ENCODE measurements at places on chromosomes 13 and 19.

DNA sequence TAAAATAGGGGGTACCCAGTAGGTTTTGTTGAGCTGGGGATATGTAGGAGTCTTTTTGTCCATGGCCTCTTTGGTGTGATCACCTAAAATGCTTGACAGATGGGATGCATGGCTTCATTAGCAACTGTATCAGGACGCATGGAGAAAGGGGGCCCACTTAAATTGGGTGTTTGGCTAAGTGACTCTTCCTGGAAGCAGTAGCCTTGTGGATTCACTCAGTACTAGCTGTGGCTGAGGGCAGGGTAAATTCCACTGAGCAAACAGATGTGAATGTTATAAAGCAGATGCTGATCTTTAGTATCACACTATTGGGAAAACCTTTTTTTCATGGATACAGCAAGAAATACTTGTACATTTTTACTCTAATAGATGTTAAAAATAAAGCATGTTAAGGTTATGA lies 140.0 kb downstream of the FGF14 start:
- no peak for DNase-seq

DNA sequence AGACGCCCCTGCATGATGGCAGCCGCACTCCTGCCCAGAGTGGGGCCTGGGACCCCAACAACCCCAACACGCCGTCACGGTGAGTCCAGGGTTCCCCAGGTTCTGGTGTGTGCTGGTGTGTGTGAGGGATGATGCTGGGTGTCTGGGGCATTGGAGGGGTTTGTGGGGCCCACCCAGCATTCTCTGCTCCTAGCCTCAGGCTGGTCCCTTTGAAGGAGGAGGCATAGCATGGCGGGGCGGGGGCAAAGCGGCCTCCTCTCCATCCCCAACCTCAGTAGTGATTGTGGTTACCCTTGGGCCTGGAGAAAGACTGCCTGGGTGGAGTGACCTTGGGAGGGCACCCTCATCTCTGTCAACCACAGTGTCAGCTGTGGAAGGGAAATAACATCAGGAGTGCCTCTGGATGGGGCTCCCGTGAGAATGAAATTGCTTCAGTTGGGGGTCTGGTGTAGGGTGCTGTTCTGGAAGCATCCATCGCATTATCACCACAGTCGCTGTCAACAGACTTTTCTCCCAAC lies 7.1 kb upstream of the TIMM50 start:
- DNase-seq, result no peak

DNA sequence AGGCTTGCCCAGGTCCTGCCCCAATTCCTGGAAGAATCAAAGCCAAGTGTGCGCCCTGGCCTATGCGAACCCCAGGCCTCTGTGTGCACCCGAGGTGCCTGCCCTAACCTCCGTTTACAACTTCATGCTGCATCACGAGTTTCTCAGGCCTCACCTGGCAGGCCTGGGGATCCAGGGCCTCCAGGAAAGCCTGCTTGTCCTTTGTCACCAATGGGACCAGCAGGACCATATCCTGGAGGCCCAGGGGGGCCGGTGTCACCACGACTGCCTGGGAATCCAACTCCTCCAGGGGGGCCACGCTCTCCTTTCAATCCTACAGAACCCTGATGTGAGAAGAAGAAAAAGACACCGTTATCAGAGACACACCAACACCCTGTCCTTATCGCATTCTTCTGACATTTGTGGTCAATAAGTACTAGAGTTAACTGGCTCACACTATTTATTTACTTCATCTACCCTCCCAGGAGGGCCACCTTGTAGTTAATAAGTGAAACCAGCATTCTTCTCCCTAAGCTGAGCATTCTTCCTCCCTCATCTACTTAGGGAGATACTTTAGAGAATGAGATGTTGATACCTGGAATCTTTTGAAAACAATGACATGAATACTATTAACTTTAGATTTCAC lies 120.6 kb downstream of the COL4A1 start:
- DNase-seq, result no peak

DNA sequence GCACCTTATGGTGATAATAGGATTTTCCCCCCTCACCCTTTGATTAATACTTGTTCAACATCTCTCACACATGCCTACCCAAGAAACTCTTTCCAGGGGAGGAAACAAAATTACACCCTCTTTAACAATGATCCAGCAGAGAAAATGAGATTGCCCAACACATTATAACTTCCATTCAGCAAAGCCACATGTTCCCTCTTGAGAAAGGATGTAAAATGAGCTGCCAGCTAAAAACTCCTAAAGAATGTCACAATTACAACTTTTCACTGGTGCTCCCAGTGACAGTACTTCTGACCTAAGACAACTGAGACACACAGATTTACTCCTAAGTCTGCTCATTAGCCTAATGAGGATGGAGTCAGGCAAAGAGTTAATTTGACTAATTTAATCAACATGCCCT lies 621.4 kb downstream of the DIAPH3 start:
- DNase-seq, result no peak

DNA sequence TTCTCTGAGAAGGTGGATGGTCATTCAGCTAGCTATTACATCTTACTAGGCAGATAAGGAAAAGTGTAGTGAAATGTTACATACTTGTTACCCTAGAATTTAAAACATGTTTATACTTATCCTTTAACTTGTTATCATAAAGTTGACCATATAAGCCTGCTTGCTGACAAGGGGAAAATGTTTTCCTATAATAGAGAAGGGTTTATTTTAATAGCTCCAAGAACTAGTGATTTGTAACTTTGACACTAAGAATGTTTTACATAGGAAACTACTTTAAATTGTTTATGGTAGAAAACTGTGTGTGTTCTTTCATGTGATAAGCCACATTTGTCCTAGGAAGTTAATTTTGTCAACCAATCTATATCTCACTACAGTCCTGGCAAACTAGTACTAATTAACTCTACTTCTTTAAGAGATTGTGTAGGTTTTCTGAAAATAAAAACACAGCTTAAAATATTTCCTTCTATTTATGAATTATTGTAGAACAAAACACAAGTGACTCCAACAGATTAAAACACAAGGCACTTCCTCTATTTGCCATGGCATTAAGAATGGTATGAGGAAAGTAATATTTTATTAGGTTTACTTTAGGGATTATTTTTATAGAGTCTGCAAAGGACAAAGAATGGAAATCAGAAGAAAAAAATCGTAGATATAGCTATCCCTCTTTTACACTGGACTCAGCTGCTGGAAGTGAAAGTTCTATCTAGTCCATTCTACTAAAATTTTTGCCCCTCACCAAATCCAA lies 233.3 kb upstream of the NBEA start:
- no peak for DNase-seq
